ENCODE measurements at places on chromosomes 12 and 14.

- no peaks in the 10 kb centered on the region for H3K4me1 ChIP-seq
- DNase-seq = no peak
- H3K36me3 ChIP-seq = no peaks in the 10 kb centered on the region
- no peak overlapping the region for H3K4me3 ChIP-seq
- no peaks in the 10 kb centered on the region for H3K27me3 ChIP-seq
These were observed 161.6 kb downstream of the BRMS1L start for GRCh38 chr14:35987731-35988130.

DNA sequence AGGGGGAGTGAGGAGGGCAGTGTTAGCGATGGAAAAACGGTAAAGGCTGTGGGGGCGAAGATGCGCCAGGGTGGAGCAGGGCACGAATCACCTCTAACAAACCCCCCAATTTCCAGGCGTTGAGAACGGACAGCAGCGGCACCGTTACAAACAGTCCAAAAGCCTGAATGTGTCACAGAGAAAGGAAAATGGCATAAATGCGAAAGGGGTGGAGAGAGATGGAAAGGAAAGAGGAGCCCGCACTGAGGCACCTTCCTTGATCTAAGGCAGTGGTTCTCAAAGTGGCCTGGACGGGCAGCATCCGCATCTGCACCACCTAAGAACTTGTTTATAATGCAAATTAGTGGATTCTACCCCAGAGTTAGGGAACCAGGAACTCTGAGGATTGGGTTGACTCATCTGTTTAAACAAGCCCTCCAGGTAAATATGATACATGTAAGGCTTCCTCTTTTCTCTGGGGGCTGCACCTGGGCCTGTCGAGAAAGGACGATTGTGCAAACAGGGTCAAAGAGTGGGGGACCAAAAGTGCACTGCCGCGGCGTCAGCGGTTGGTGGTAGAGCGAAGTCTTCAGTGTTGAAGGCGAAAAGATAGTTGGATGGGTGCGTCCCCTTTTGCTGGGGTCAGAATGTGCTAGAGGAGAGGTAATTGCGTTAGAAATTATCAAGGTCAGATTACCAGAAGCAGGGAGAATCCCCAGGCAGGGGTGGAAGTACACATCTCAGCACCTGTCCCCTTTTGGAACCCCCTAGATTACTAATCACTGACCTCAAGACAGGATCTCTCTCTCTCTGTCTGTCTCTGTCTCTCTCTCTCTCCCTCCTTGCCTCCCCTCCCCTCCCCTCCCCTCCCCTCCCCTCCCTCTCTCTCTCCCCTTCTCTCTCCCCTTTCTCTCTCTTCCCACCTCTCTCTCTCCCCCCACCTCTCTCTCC is 1.3 kb upstream of the KCNH5 start:
- H3K4me1 ChIP-seq = no peaks in the 10 kb centered on the region
- H3K27me3 ChIP-seq = peaks cover 40% of the 10 kb centered on the region
- DNase-seq = no peak
- H3K36me3 ChIP-seq = no peaks in the 10 kb centered on the region
- H3K4me3 ChIP-seq = no peak overlapping the region
- H3K27ac ChIP-seq = no peak overlapping the region

- no peak for DNase-seq
- no peak overlapping the region for H3K27ac ChIP-seq
- no peaks in the 10 kb centered on the region for H3K4me1 ChIP-seq
These were observed 397.5 kb upstream of the CCDC196 start for GRCh38 chr14:66088656-66089055.

GRCh38 chr14:21367582-21368144 is 16.2 kb downstream of the SUPT16H start:
- peaks cover 96% of the 10 kb centered on the region for H3K36me3 ChIP-seq
- H3K4me3 ChIP-seq = no peak overlapping the region
- H3K4me1 ChIP-seq = peaks cover 3% of the 10 kb centered on the region
- no peak for DNase-seq
- no peaks in the 10 kb centered on the region for H3K27me3 ChIP-seq
- no peak overlapping the region for H3K27ac ChIP-seq

DNA sequence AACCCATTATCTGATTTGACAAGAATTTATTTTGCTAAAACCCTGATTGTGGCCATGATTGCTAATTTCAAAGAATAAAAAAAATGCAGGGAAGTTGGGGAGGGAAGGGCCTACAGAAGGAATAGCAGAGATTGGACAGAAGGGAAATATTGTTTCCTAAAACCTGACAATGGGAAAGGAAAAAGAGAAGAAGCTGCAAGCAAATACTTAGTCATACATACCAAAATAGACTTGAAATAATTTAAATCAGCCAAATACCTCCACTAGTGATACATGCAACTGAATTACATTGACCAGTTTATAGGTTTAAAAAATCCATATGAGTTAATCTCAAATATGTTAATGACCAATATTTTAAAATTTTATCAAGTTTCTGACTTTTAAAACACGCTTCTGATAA is 75.1 kb downstream of the PELI2 start:
- peaks cover 16% of the 10 kb centered on the region for H3K4me1 ChIP-seq
- H3K27me3 ChIP-seq = no peaks in the 10 kb centered on the region
- H3K27ac ChIP-seq = no peak overlapping the region

GRCh38 chr12:108939594-108939993 is 59.7 kb downstream of the DAO start:
- no peak overlapping the region for H3K4me3 ChIP-seq
- no peaks in the 10 kb centered on the region for H3K36me3 ChIP-seq
- DNase-seq = no peak
- peaks cover 21% of the 10 kb centered on the region for H3K27me3 ChIP-seq
- H3K27ac ChIP-seq = no peak overlapping the region
- no peaks in the 10 kb centered on the region for H3K4me1 ChIP-seq

DNA sequence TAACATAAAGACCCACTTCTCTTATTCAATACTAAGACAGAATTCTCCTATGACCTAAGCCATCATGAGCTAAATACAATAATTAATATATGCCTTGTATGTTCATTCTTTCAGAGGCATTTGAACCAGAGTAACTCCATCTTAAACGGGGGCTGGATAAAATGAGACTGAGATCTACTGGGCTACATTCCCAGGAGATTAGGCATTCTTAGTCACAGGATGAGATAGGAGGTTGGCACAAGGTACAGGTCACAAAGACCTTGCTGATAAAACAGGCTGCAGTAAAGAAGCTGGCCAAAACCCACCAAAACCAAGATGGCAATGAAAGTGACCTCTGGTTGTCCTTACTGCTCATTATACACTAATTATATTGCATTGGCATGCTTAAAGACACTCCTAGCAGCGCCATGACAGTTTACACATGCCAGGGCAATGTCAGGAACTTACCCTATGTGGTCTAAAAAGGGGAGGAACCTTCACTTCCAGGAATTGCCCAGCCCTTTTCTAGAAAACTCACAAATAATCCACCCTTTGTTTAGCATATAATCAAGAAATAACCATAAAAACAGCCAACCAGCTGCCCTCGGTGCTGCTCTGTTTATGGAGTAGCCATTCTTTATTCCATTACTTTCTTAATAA is 260.7 kb downstream of the SSPN start:
- H3K27ac ChIP-seq = no peak overlapping the region
- H3K27me3 ChIP-seq = no peaks in the 10 kb centered on the region
- peaks cover 2% of the 10 kb centered on the region for H3K4me1 ChIP-seq
- DNase-seq = no peak
- H3K4me3 ChIP-seq = no peak overlapping the region
- no peaks in the 10 kb centered on the region for H3K36me3 ChIP-seq

DNA sequence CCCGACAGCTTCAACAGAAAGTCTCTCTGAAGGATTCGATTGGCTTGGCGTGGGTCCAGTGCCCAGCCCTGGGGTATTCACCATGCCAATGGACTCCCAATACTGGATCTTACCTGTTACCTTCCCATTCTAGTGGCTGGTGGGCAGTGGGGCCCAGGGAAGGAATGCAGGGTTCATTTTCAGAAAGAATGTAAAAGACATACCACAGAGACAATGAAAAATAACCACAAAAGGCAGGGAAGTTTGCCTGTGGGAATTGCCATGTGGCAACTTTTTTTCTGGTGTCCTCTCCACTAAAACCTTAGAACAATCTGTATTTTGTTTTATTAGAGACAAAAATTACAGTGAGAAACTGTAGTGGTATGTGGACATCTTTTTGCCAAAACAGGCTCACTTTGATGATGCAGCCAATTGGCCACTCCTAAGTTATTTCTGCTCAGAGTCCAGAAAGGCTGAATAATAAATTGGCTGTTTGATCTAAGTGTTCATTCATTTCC is 55.2 kb downstream of the PTGER2 start:
- H3K4me1 ChIP-seq = peaks cover 3% of the 10 kb centered on the region
- H3K27ac ChIP-seq = no peak overlapping the region
- no peak for DNase-seq
- no peak overlapping the region for H3K4me3 ChIP-seq

All from effector memory CD8-positive, alpha-beta T cell (primary cell).